ENCODE measurements at places on chromosomes 3 and 15. TPM values are rescaled to one million over a fixed set of nuclear protein-coding genes. Genes with fewer than 3 reads are reported as not detected.

- no peak for DNase-seq
Measured at GRCh38 chr3:59404851-59405250, 355.0 kb upstream of the CFAP20DC start.

- no peak for DNase-seq
Measured at GRCh38 chr15:49760749-49761148, 139.9 kb downstream of the DTWD1 start.

- no peak for DNase-seq
Measured at GRCh38 chr3:183576487-183577107, 21.1 kb upstream of the KLHL6 start.

DNA sequence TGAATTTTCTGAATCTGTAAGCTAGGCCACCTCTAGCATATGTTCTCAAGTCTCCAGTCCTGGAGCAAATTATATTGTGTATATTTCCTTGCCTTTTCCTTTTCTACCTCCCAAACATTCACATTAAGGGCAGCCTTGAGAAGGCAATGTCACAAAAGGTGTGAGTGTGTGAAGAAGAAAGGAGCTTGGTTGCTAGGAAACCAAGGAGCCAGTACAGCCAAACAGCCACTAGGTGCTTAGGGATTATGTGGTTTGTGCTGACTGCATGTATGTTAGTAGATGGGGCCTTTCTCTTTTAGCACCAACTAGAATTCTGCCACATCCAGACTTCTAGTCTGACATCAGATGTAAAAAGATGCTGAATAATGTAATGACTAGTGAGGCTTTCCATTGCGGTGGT lies 118.8 kb upstream of the DAZL start:
- DNase-seq, result no peak

DNA sequence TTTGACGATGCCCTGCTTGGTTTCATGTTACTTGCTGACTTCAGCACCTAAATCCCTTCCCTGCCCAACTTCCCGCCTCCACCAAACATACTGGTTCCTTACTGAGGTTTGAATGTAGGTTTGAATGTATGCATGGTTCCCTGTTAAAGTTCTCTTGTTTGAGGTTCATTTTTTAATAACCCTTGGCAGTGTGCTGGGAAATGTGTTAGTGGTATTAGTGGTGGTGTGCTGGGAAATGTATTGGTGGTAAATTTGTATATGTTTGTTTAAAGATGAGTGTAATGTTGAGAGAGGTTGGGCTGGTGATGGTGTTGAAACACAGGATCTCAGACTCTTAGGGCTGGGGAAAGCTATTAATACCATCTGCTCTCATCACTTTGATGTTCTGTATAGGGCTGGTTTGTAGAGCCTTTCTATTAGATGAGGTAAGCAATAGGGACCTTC lies 392.7 kb downstream of the PTPRG start:
- no peak for DNase-seq

The ADCY5 gene
- total RNA-seq, result 46.8 TPM

DNA sequence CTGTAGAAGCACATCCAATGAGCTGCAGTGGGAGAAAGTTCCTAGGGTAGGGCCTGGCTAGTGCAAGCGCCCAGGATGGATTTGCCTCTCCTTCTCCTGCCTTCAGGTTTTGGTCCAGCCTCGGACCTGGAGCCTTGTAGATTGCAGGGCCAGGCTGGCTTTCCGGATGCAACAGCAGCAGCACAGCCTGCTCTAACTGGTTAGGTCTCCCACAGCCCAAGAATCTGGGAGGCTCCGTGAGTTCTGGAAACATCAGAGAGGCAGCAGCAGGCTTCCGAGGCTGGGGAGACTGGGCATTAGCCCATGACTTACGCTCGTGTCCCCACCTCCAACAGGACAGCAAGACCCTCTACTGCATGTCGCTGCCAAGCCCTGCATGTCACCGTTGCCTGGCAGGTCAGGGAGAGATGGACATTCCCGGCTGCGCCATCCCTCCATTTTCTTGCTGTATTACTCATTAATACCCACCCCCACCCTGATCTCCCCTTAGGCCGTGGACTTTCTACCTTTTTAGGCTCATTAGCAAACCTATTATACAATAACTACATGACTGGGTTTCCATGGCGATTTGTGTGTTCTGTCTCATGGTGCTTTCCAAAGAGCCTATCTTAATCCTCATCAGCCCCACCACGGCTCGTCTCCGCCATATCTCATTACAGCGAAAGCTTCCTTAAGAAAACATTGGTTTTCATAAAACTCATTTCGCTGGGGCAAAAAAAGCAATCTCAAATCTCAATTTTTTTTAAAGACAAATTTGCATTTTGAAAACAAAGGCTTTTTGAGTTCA lies 40.9 kb upstream of the RGMA start:
- DNase-seq, result no peak

The SAMMSON gene
- not detected for total RNA-seq

DNA sequence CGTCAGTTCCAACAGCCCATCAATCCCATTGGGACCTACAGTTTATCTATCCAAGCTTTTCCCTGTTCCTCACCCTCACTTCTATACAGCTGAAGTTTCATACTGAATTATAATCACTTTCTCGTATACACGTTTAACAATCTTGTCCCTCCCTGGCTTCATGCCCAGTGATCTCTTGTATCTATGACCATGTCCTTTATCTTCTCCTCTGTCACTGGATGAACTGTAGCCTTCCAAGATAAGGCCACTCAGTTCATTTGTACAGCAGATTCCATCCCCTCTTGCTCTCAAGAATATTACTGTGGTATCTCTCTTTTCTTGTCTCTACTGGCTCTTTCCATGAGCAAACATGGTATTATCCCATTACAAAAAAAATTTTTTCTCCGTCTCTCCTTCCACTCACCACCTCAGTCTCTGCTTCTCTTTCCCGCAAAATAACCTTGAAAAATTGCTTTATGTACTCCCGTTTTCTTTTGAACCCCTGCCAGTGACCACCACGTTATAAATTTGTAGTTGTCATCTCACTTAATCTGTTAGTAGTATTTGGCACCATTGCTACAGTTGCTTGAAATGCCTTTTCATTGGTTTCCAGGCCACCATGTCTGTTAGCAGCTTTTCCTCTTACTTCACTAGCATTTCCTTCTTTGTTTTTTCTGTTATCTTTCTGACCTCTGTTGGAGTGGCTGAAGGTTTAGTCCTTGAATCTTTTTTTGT lies 9.4 kb downstream of the CTNNB1 start:
- DNase-seq, result no peak

The UCN2 gene
- total RNA-seq, result 0.28 TPM

DNA sequence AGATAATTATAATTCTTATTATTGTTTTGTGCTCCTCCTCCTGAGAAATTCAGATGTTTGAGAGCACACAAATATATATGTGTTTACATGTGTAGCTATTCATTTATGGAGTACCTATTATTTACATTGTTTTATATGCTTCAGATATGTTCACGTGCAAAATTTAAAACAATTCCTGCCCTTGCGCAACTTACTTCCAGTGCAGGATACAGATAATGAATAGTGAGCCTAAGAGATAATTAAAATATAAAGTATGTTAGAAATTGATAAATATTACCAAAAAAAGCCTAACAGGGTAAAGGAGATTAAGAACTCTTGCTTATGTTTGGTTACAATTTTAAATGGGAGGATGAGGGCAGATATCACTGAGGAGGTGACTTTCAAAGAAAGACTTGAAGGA lies 81.7 kb upstream of the DPH6 start:
- no peak for DNase-seq

The FOXL2NB gene
- total RNA-seq, result not detected

The TRIM42 gene
- not detected for total RNA-seq

DNA sequence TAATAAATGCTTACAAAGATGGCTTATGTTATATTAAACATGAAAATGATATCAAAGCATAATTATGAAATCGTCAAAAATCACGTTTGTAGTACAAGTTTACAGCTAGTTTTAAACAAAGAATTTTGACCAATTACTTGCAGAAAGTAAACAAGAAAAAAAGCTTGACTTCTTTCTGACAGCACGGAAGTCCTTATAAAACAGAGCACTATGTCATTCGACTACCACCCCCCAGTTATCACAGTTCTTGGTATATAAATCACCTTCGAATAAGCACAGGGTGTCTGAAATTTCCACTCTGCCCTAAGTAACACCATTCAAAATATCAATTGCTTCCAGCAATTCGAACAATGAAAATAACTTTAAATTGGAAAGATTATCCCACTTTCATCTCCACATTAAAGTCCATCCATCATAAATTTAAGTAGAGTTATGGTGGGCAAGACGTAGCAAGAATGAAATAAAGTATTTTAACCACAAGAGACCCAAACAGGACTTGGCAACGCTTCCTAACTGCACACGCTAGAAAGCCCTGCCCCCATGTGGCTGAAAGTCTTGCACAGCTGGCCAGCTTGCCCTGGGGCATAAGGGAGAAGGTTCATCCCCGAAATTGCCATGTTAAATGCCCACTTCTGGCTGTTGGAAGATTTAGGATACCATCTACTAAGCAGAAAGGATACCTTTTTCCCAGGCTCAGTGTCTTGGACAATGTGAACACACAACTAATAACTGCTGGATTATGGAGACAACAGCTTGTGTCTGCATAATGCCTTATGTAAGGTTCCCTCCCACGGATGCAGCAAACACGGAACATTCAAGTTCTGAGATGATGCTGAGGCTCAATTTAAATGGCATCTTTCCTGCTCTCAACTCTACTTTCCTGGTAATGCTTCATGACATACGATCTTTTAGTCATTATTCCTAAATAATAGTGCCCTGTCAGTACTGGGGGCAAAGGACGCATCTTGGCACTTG lies 116.4 kb upstream of the TJP1 start:
- no peak for DNase-seq
